ENCODE measurements at places on chromosomes 5 and 9. TPM values are rescaled to one million over a fixed set of nuclear protein-coding genes. Genes with fewer than 3 reads are reported as not detected.

DNA sequence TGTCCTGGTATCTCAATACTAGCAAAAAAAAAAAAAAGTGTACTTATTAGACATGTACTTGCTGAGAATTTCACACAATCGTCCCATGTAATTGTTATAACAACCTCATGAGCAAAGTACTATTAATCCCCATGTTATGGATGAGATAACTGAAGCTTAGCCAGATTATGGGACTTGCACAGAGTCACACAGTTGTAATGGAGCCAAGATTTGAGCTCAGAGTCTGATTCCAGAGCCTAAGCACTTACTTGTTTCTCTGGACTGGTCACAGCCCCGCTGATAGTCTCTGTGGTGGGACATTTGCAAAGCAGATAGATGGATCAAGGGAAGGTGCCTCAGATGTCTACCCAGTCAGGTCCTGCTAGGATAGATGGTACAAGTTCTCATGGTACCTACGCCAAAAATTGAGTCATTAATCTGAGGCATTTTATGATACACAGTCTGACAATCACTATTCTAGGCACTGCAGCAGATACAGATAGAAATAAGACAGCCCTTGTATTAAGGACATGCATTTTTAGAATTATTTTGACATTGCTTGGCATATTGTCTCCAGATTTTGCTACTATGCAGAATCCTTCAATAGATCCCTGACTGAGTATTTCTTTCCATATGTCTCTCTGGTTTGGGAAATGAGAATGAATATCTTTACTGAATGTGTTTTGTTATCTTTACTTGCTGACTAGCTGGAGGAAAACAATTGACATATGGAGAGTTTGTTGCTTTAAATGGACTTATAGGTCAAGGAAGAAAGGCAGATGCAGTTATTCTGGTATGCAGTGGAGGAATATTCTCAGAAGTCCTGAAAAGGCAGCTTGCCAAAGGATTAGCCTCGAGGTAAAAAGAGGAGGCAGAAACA, 149.5 kb downstream of the ADAMTSL1 start:
- DNase-seq, result no peak

The ACOT12 gene
- not detected for total RNA-seq

- DNase-seq, result no peak
Measured at GRCh38 chr9:13493697-13494096, 214.2 kb upstream of the MPDZ start.

The CCDC183 gene
- total RNA-seq, result not detected

DNA sequence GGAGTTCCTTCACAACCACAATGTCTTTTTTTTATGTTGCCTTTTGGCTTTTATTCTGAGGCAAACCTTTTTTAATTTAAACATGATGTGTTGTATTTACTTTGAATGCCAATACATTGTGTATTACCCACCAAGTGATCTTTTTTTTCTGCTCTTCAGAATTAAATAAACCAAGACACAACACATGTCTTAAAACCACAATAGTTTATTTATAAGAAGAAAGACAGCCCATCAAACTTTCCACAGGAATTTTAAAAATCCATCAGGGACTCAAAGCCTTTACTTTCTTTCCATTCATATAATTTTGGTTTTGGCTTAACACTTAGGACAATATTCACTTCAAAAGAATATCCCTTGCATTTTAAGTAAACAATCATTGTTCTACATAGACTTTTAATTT, 321.8 kb upstream of the MEF2C start:
- DNase-seq, result no peak

DNA sequence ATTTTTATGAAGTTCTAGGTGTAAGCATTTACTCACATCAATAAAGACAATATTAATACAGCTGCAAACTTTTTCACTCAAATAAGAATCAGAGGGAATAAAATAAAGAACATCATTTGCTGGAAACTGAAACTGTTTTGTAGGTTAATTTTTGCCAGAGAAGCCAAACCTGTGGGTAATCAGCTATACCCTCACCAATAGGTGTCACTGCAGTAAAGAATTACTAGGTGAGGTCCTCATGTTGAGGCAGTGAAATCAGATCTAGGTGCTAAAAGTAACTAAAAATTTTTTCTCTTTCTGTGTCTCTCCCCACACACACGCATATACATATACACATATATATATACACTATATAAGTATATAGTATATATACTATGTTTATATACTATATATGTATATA, 1016.3 kb upstream of the SEMA6A start:
- DNase-seq, result peak; percentile 8

DNA sequence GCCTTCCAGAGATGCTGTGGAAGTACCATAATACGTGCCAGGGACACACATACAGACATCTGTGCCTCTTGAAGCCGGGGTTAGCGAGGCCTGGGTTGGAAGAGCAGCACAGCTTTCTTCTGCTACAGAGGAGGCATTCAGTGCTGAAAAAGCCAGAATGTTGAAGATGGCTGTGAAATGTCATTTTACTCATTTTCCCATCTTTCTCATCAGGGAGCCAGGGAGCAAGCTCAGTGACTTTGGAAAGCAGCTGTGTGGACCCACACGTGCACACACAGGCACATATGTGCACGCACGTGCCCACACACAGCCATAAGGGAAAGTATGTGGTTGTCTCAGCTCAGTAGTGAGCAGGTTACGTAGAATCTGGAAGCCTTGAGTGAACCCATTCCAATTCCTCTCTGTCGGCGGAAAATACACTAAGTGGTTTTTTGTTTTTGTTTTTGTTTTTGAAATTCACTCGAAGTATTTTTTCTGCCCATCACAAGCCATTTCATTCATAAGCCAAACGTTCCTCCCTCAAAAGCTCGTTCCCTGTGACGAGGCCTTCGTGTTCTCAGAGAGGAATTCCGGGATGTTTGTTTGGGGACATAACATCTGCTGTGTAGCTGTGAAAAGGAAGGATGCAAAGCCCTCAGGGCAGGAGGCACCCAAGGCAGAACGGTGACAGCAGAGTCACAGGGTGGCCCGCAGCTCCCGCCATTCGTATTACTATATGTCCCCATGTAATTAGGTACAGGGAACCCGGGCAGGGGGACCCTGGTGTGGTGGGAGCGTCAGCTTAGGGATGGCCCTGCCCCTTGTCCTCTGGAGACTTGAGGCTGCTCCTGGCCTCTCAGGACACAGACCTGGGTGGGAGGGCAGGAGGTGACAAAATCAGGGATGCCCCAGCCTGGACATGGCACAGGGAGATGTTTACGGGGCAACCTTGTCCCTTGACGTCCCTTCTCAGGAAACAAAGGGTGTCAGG, 29.0 kb upstream of the ANKRD33B start:
- no peak for DNase-seq

The KIF4B gene
- total RNA-seq, result under 0.01 TPM

DNA sequence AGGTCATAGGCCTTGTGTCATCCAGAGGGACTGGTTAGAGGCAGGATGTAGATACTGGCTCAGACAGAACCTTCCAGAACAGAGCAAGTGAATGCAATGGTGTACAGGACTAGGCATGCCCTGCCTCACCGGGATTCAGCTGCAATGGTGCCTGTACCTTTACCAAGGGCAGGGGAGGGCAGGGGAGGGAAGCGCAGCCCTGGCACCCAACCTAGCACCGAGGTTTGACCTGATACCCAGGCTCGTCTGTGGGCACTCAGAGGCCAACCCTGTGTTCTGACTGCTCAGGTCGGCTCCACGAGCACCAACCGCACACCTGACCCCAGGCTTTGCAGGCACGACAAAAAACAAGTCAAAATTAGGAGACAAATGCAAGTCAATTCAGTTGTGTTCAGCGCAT, 47.3 kb upstream of the GFPT2 start:
- no peak for DNase-seq

- no peak for DNase-seq
Measured at GRCh38 chr9:23039402-23039801, 592.8 kb downstream of the DMRTA1 start.

- DNase-seq, result no peak
Measured at GRCh38 chr5:82151204-82151603, 127.0 kb downstream of the RPS23 start.

DNA sequence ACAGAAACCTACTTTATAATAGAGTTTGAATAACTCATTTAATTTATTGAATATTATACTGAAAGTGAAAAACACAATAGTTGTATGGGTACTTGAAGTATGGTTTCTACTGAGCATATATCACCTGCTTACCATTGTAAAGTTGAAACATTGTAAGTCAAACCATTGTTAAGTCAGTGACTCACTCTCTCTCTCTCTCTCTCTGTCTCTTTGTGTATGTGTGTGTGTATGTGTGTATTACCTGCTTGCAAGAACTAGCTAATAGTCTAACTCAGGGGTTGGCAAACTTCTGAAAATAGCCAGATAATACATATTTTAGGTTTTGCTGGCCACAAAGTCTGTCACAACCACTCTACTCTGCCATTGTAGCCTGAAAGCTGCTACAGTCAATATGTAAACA, 564.3 kb upstream of the ZNF608 start:
- DNase-seq, result peak; percentile 25

The HNRNPH1 gene
- 300 TPM for total RNA-seq

GRCh38 chr5:89604342-89604741, 721.4 kb upstream of the MEF2C start:
- no peak for DNase-seq

DNA sequence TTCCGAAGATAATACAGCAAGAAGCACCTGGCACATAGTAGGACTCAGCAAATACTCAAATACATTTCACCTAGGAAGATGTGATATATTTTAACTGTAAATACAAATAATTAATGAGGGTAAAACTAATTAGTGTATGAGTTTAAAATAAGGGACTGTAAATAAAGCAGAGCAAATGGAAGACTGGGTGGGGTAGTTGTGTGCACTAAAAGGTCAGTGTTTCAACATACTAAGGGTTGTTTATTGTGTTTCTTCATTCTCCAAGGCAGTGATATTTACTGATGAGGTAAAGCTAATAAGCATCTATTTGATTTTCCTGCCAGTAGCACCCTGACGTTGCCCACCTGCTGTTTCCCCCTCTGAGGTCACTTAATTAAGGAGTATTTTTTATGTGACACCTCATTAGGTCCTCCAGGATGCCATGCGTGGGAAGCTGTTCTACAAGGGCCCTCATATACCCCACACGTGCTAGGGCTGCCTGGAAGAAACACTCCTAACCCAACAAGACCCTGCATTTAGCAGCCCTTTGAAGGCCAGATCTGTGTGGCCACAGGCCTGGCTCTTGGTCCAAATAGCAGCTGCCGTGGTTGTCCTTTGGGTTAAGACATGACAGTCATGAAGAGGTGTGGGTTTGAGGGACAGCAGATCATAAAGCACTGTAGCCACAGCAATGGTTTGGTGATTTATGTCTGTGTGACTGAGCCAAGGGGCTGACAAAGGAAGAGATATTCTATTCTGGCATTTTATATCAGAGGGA, 97.5 kb upstream of the RPS23 start:
- DNase-seq, result no peak

DNA sequence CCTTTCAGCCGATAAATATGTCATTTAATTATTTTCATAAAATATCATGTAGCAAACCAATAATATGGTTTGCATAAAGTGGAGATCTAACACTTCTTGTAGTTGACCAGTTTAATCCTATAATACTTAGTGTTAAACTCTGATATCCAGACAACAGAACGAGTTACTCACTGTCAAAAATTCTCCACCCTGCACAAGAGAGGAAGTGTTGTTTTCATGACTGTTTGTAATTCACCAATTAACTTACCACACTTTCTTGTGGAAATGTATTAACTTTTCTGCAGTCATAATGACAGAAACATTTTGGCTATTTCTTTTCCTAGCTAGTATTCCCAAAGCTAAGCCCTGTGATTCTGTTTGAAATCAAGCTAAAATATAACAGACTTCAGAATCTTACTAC, 555.3 kb upstream of the FTMT start:
- DNase-seq, result no peak

DNA sequence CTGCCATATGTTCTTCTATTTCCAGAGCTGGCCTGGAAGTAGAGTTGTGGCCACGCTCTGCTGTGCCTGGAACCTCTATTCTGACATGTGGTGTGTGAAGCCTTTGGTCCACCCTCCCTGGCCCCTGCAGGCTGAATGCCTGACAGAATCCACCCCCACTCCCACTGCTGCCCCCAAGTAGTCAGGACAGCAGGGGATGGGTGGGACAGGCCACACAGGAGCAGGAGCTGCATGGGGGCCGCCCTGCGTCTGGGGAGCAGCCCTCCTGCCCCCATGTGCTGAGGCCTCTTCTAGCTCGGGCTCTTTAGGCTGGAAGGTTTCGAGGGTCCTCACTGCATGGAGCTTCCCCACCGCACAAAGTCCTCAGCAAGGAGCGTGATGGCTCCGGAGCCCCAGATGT, 32.6 kb upstream of the IRX4 start:
- no peak for DNase-seq

The LCN9 gene
- not detected for total RNA-seq

DNA sequence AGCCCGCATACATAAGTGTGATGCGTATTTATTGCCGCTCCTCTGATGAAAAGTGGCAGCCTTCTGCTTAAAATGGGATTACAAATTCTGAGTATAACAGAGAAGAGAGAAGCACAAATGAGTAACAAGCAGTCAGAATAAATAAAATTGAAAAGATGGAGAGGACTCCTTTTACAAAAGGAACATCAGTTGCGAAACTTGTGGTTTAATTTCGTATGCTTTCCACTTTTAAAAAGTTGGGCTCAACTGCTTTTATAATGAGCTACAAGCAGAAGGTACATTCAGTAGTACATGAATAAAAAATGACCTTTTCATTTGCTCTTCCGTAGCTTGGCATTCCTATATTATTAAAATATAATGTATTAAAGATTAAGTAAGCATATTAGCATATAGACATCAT, 320.0 kb downstream of the FBXL17 start:
- DNase-seq, result peak; percentile 35

The CAMK2A gene
- 0.18 TPM for total RNA-seq

The PCDHGA7 gene
- total RNA-seq, result 3.3 TPM

GRCh38 chr5:95686651-95687050, 3.9 kb upstream of the SPATA9 start:
- peak; percentile 15 for DNase-seq

DNA sequence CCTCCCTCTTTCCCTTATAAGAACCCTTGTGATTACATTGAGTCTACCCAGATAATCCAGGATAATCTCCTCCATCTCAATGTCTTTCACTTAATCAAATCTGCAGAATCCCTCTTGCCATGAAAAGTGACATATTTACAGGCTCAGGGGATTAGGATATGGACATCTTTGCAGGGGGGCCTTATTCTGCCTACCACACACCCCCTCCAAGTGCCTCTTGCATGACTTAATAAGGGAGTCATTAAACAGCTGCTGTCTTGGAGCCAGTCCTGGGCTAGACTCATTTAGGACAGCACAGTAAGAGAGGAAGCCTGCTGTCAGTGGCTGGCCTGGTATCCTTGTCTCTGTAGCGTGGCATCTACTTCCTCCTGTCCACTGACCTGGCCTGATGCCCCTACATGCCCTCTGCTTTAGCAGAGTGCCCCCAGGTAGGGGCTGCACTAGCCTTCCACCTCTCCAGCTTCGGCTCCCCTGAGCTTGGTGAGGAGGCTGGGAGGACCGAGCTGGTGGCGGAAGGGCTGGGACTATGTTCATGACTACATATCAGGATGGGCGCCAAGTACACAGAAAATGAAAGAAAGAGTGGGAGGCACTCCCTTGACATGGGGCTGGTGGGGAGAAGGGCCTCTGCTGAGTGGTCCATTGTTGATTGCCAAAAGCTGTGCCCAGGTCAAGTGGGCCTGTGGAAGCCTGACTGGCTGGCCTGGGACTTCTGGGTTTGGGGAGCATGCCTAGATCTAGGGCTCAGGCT, 17.2 kb downstream of the ENHO start:
- no peak for DNase-seq
